ENCODE measurements at places on chromosomes 4 and X.

GRCh38 chrX:45324941-45325340 lies 124.3 kb upstream of the DIPK2B start:
- no peak for DNase-seq

DNA sequence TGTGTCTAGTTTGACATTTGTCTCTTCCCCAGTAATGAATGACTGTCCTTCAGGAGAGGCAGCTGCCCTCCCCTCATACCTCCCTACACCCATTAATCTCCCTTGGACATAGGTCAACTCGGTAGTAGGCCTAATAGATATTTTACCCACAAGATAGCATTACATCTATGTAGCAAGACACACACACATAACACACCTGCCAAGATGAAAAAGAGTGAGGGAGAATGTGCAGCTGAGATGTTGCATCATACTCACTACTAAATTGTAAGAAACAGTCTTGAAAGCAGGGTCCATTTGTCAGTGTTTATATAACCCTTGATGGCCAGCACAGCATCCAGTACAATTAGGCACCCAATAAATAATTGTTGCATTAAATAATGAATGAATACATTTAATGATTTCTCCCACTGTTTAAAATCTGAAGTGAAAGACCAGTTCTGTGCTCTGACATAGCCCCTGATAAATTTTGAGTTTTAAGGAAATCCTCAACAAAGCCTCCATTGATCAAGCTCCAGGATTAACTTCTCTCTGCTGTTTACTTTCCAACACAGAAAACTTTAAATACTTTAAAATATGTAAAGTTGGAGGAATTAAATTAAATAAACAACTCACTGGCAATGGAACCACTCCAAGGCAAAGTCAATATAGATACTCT lies 440.8 kb upstream of the RASGEF1B start:
- no peak for DNase-seq

- DNase-seq = no peak
These were observed 150.3 kb upstream of the MAOA start for GRCh38 chrX:43505769-43506168.

- DNase-seq = no peak
These were observed 258.8 kb upstream of the GK2 start for GRCh38 chr4:79666875-79667274.

DNA sequence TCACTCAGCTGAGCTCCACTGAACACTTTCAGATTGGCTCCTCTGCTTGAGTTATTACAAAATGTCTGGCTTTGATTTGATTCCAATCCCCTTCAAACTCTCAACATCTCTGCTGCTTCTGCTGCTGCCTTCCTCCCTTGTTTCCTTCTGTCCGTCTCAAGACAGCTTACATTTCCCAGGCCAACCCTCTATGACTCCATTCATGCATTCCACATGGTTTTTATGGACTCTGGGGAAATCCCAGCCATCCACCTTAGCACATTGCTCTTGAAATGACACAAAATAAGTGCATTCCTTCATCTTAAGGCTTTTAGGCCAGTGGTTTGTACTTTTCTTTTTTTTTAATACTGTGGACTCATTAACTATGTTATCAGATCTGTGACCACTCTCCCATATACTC lies 68.5 kb upstream of the TMEM164 start:
- DNase-seq = peak; percentile 50

Measured in umbilical cord (tissue), 2 donors.